ENCODE measurements at places on chromosomes 13 and 19.
A peak's percentile ranks its signal among the peaks of the same experiment; 100 is the strongest.

DNA sequence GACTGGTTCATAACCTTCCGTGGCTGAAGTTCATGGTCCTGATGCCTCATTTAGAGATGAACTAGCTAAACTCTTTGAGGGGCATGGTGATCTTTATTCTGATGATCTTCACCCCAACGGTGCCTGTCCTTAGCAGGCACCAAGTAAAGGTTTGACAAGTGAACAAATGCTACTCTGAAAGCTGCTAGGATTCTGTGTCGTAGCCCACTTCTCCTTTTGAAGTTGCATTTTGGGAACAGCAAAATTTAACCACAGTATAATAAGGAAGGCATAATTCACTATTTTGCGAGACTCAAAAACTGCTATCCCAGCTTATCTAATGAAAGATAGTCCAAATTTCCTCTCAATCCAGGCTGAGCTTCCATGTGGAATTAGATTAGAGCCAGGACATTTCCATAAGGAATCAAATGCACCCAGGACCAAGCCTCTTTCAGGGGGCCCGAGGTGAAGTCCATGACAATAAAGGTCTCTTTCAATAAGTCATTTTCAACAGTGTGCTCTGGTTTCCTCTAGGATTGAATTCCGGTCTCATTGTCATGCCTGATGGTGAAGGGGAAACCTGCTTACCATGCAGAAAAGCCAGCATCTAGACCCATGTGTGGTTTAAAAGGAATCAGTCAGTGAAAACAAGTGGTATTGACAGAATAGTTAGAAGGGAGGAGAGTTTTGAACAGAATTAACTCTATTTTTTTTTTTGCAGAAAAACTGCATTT, 23.1 kb downstream of the SIAH3 start:
- DNase-seq: no peak

- DNase-seq: peak; percentile 37
Observed at GRCh38 chr19:50198431-50199258, 4.8 kb upstream of the MYH14 start.

- DNase-seq: no peak
Observed at GRCh38 chr13:27036236-27036981, 135.2 kb downstream of the USP12 start.

GRCh38 chr13:45786293-45786920, 65.1 kb downstream of the SIAH3 start:
- no peak for DNase-seq

- DNase-seq: no peak
Observed at GRCh38 chr19:18521692-18522123, at the start of gene ELL. Gene ELL, minus strand, starts transcription at chr19:18522070. Its CDS starts 15 bp downstream, at chr19:18522055.

DNA sequence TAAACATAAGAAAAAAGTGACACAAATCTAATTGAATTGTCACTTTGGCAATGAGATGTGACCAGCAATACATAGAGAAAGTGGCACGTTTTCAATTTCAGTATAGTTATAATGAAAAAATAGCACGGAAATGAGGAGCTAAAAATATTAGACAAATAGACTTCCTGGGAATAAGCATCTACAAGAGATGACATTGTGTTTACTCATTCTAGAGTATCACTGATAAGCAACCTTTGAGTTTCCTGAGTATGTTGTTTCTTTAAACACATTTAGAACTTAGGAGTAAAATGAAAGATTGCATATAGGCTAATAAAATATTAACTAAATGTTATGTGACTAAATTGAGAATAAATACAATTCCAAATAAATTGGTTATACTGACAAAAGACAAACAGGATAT, 207.1 kb upstream of the SLITRK6 start:
- no peak for DNase-seq

- no peak for DNase-seq
Observed at GRCh38 chr19:4908360-4908759, 941 bp upstream of the UHRF1 start.

GRCh38 chr19:35569281-35569781, 5.9 kb upstream of the ATP4A start:
- no peak for DNase-seq

DNA sequence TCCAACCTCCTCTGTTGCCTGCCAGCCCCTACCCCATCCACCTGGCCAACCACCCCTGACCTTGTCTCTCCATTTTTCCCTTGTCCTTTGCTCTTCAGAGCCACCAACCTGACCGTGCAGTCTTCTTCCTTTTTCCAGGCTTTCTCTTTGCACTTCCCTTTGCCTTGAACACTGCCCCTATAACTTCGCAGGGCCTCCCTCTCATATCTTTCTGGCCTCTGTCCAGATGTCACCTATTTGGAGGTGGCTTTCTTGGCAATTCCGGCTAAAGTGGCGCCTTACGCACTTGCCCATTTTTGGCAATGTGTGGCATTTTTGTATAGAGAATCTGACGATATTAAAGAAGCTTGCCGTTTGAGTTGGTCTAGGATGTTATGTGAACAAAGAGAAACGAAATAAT, 844 bp downstream of the ZNF543 start:
- DNase-seq: no peak

DNA sequence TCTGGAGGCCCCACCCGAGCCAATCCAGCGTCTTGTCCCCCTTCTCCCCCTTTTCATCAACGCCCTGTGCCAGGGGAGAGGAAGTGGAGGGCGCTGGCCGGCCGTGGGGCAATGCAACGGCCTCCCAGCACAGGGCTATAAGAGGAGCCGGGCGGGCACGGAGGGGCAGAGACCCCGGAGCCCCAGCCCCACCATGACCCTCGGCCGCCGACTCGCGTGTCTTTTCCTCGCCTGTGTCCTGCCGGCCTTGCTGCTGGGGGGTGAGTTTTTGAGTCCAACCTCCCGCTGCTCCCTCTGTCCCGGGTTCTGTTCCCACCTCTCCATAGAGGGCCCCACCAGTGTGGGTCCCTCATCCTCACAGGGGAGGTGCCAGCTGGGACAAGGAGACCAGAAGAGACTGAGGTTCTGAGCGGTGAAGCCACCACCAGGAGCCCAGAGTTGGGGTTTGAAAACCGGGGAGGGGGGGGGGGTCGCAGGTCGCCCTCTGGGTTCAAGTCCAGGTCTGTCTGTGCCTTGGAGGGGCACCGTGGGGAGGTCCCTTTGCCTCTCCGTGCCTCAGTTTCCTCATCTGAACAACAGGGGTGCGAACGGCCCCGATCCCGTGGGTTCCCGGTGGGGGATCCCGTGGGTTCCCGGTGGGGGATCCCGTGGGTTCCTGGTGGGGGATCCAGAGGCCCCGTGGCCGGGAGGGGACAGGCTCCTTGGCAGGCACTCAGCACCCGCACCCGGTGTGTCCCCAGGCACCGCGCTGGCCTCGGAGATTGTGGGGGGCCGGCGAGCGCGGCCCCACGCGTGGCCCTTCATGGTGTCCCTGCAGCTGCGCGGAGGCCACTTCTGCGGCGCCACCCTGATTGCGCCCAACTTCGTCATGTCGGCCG, at the start of gene ELANE:
Gene ELANE (plus strand): TSS at position 168 of the 878 bp plus-strand sequence. CDS start 26 bp downstream, at position 194.
- DNase-seq: no peak

DNA sequence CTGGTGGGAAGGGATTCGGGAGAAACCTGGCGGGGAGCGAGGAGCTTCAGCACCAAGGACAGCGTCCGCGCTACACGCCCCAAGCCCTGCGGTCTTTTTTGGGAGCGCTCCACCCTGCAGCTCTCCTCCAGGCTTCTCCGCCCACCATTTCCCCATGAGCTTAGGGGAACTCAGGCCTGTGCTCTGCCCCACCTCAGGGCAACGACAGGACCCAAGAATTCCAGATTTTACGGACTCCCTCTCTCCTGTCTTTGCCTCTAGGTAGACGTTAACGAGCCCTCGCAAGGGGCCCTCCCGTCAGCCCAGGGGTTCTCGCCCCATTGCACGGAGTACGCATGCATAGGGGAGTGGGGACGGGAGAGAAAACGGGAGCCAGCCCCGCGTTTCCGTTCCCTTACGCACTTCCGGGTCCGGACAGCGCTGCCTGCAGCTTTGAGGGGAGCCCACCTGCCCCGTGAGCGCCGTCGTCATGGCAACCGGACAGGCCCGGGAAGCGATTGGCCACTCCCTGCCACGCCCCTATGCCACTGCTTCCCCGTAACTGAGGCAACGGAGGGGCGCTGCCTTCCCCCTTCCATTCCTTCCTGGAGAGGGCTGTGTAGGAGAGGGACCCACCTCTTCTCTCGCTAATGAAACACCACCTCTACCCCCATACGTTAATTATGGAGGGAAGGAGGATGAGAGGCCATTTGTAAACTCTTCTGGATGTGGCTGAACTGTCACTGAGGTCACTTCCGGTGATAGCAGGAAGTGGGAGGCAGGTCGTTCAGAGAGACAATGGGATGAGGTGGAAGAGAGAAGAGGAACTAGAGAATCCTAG, 20.8 kb downstream of the NOVA2 start:
- peak; percentile 73 for DNase-seq

DNA sequence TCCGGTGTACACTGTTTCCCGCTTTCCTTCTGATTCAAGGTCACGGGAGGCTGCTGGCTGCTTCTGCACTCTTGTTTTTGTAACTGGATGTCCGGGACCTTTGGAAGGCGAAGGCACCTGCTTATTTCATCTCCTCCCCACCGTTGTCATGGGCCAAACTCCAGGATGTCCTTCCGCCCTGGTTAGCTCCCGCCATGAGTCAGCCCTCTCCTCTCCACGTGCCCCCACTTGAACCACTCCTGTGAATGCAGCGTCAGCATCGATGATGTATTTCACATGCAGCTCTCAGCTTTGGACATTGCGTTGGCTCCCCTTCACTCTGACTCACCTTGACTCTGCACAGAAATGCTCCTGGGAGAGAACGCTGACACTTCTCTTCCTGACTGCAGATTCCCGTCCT, 5.5 kb upstream of the GALP start:
- no peak for DNase-seq

DNA sequence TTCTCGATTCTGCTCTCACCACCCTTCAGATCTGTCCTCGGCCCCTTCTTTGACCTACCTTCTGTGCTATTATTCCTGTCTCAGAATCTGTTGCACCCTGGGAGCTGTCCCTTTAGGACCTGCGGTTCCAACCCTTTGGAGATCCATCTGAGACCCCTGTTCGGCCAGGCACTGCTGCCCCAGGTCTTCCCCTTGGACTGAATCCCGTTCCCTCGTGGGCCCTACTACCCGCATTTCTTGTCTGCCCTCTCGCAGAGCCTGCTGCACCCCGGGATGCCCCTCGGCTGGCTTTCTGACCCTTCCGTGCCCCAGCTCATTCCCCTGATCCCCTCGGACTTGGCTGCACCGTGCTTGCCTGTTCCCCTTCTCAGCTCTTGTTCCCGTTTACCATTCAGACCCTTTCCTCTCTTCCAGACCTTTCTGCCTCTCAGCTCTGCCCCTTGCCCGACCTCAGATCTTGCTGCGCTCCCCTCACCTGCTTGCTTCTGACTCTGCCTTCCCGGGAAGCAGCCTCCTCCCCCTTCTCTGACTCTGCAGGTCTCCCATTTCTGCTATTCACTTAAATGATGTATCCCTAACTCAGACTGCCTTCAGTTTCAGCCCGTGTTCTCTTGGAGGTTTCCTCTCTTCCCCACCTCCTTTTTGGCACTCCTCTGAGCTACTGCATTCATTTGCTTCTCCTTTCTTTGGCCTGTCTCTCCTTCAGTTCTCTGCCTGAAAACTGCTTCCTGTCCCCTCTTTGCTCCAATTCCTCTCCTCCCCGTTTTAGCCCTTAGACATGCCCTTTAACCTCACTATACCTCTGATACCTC, 1.1 kb downstream of the ARHGAP35 start:
- DNase-seq: peak; percentile 34

DNA sequence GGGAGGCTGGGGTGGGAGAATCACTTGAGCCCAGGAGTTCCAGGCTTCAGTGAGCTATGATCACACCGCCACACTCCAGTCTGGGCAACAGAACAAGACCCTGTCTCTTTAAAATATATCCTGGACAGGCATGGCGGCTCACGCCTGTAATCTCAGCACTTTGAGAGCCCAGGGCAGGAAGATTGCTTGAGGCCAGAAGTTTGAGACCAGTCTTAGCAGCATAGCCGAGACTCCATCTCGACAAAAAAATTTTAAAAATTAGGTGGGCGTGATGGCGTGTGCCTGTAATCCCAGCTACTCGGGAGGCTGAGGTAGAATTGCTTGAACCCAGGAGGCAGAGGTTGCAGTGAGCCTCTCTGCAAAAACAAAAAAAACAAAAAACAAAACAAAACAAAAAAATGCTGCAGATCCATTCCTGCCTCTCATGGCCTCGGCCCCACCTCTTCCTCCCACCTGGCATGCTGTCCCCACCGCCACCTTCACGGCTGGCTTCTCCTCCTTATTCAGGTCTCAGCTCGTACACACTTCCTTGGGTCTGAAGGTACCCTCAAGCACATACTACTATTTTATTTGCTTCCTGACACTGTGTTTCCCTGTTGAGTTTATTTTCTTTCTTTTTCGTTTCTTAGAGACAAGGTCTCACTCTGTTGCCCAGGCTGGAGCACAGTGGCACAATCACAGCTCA, 5.3 kb downstream of the RFX1 start:
- DNase-seq: no peak

DNA sequence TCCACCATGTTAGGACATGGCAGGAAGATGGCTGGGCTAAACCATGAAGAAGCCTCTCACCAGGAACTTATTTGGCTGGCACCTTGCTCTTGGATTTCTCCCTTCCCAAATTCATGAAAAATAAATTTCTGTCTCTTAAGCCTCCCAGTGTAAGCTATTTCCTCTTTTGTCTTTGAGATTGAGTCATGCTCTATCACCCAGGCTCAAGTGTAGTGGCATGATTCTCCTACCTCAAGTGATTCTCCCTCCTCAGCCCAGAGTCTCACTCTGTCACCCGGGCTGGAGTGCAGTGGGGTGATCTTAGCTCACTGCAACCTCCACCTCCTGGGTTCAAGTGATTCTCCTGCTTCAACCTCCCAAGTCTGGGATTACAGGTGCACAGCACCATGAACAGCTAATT, 12.6 kb downstream of the ZNF888 start:
- no peak for DNase-seq

- no peak for DNase-seq
Observed at GRCh38 chr13:64078025-64078424, 2662.4 kb upstream of the PCDH20 start.

DNA sequence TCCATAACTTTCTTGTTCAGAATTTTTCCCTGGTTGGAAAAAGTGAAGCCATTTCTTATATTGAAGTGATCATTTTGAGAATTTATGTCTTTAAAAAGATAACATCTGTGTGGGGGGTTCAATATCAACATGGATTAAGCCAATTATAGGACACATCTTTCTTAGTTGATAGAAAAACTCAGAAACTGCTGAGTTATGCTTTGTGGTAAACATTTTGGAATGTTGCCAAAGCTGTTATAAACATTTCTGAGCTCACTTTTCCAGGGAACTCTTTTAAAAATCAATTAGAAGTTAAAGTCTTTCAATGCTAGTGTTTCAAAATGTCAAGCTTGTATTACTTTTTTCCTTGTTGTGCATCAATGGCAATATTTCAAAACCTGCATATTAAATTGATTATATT, 248.8 kb downstream of the DACH1 start:
- DNase-seq: no peak

DNA sequence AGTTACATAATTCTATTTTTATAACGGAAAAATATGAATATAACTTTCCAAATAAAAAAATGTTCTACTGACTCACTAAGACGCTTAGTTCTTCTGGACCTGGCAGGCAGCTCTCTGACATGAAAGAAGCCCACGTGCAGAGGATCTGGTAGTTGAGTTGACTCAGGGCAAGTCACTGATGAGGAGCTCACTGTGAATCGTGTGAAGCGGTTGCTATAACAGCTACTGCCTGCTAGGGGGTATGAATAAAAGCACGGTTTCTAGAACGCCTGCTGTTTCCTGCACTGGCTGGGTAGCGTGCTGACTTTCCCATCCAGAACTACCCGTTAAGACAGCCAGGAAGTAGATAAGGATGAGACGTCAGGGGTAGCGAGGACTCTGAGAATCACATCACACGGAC, 54.7 kb upstream of the WASF3 start:
- no peak for DNase-seq

Measured in head of caudate nucleus (tissue), 42 donors.